ENCODE measurements at places on chromosomes 2 and 18.

DNA sequence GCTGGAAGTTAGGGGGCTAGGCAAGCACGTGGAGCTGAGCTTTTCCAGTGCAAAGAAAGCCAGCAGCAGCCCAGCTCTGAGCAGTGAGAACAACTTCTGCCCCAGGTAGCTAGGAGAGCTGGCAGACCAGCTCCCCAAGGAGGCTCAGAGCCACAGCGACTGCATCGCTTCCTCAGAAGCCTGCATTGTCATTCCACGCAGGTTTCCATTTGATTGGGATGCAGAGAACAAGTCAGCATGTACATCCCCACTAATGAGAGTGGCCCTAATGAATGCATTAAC lies 45.1 kb downstream of the C1QL2 start:
- no peak for ATAC-seq

DNA sequence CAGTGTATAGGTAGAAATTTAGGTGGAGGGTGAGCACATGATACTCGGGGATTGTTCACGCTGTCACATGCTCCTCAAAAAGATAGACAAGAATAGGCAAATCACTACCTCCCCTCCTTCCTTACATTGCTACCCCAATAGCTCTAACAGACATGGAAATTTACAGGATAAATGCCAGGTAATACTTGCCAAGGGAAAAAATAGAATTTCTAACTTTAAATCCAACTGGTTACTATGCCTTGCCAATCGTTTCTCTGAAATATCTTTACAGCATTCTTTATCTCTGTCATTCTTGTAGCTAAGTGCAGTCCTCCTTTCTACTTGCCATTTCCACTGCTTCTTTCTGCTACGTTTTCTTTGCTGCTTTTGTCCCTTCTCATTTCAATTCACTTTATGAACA lies 339.8 kb upstream of the ZEB2 start:
- no peak for ATAC-seq

- no peak for ATAC-seq
Observed at GRCh38 chr2:65450810-65451209, 18.4 kb upstream of the SPRED2 start.

DNA sequence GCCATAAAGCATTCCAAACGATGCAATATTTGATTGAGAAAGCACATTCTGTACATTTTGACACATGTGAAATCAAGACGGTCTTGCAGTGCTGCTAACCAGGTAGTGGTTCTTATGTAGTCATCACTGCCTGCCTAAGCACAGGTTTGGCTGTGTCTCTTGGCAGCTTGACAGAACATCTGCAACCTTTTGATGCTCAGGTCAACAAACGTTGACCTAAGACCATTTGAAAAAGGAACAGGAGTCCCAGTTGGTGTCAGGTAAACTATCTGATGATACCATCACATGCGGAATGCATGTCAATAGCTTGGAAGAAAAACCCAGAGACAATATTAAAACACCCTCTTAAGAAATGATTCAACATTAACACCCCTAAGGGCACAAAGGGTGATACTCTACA lies 80.7 kb downstream of the L3MBTL4 start:
- ATAC-seq: no peak

- no peak for ATAC-seq
Observed at GRCh38 chr2:215171796-215172195, 33.4 kb upstream of the ABCA12 start.

DNA sequence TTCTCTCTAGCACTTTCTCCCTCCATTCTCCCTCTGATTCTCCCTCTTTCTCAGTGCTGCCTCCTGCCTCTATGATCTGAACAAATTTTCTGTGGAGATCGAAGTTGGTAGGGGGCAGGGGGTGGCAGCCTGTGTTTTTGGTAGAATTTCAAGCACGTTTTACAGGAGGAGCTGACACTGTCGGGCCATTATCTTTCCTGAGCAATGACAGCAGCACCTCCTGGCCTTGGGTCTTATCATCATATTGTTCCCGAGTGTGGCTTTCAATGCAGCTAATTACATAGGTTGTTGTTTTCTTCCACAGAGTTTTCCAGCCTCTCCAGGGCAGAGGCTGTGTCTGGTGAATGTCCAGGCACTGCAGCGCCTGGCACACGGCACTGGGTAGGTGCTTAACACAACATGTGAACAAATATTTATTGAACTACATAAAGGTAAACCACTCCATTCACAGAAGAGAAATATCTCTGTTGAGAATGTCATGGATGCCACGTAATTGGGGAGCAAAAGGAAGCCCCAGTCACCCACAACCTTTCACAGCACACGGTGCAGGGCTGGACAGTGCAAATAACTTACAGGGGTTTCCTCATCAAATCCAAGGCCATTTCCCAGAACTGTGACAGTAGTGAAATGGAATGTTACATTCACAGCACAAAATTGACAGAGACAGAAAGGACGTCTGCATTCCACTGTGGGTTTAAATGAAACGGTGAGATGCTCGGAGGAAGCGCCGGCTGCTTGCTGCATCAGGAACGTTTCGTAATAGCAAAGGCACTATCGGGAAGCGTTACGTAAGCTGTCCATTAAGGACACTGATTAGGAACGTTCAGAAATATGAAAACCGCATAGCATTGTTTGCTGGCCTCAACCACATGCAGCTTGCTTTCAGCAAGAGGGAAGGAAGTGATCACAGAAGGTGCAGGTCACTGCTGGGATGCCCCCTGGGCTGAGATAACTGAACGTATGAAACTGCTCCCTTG lies 6.5 kb upstream of the KCNG2 start:
- peak; percentile 77 for ATAC-seq

GRCh38 chr2:13818002-13818401 lies 814.5 kb upstream of the LRATD1 start:
- no peak for ATAC-seq

GRCh38 chr2:240920783-240921231 lies 14.7 kb downstream of the CROCC2 start:
- no peak for ATAC-seq
